ENCODE measurements at places on chromosomes 2 and 18.

- no peak for DNase-seq
Observed at GRCh38 chr2:149064365-149064841, 25.9 kb downstream of the LYPD6B start.

- peak; percentile 76 for DNase-seq
Observed at GRCh38 chr2:41598161-41598894, 449.5 kb upstream of the PKDCC start.

DNA sequence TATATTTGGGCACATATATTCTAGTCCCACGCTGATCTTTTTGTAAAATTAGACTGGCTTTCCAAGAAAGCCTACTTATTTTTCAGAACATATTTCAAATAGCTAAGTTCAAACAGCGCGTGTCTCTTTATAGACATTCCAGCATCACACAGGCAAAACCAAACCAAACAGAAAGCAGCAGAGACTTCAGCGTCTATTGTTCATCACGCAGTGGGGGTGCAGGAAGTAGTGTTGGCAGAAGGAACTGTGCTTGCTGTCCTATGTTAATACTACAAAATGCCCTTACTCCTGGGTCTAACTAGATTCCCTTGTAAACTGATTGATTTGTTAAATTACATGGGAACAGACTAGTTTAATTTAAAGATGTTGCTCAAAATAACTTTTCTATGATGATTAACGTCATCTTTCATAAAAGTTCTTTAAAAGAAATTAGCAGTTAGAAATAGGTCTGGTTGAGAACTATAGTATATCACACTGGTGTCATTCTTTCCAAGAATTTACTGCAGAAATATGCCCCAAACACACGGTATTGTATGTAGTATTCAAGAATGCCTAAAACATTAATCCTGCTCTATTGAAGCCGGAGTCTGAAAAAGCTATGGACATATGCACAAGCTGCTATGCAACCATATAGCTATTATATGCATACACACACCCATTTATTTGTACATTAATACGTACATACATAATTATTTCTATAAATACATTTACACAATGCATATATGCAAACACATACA, 436.3 kb downstream of the CBLN2 start:
- DNase-seq, result peak; percentile 74

- DNase-seq, result no peak
Observed at GRCh38 chr2:59713577-59713976, 839.9 kb downstream of the BCL11A start.

GRCh38 chr2:129678751-129679150, 300.7 kb upstream of the RAB6C start:
- DNase-seq, result no peak

DNA sequence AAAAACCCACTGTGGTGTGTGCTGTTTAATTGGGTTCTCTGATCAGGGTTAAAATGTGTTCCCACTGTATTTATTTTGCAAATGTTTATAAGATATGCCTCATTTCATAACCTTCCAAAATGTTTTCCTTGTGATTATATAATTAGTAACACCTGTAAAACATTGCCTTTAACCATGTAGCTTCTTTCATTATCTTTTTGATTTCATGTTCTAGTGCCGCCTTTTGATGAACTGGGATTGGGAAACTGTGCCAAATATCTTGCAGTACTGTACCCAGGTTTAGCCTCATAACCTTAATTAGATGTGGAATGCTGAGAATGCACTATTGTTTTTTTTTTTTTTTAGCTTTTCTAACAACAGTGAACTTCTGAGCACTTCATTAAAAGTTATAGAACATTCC, 96.9 kb downstream of the TANC1 start:
- peak; percentile 63 for DNase-seq

DNA sequence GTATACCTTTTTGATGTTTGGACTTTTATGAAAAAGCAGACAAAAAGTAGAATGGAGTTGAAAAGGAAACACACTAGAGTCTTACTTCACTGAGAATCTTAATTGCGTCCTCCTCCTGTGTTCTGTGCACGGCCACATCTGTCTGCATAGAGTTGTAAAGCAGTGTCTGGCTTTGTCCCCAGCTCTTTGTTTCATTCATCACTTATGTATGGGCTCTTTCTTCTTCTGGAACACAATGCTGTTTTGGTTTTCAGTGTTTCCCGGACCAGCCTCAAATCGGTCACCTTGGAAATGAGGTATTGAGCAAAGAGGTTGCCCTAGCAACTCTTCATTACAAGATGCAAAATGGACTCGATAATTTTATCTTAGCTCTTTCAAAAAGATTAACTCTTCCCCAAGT, 104.3 kb upstream of the CNGA3 start:
- DNase-seq, result no peak

DNA sequence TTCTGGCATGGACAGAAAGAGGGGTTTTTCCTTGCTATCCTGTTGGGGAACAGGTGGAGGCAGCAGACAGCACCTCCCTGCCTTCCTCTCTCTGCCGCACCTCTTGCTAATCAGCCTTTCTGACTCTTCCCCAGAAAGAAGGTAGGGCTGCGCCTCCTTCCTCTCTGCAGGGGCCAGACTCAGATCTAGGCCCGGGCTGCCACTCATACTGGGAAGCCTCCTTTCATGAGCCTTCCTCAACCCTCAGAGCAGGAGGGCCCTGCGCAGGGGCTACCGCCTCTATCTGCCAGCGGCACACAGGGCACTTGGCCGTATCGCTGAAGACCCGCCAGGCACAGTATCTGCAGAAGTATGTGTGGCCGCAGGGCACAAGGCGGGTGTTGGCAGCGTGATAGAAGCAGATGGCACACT, 7.1 kb downstream of the NEURL3 start:
- DNase-seq, result no peak

GRCh38 chr2:84243788-84244733, 215.0 kb downstream of the SUCLG1 start:
- DNase-seq, result no peak

DNA sequence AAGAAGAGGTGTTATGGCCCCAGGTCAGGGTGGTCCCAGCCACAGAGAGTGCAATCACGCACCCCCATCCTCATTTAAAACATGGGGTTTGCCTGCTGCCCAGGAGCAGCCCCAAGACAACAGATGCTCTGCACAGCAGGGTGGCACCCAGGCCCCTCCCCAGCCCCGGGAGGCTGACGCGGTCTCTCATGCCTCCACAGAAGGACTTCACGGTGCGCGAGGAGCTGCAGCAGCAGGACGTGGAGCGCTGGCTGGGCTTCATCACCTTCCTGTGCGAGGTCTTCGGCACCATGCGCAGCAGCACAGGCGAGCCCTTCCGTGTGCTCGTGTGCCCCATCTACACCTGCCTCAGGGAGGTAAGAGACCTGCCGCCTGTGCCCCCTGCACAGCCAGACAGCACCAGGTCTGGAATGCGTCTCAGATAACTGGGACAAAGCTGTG, 133.7 kb downstream of the SMAD7 start:
- no peak for DNase-seq

GRCh38 chr2:178363252-178363651, 87.7 kb downstream of the PRKRA start:
- DNase-seq, result no peak

- DNase-seq, result no peak
Observed at GRCh38 chr2:181787310-181788048, 104.1 kb upstream of the ITPRID2 start.

- DNase-seq, result peak; percentile 63
Observed at GRCh38 chr2:128535953-128536352, 217.3 kb upstream of the HS6ST1 start.

GRCh38 chr2:112923237-112923966, 12.4 kb downstream of the IL37 start:
- DNase-seq, result no peak

- no peak for DNase-seq
Observed at GRCh38 chr18:21980744-21981143, 188.6 kb upstream of the GATA6 start.
